ENCODE measurements at places on chromosomes 1 and 21.

DNA sequence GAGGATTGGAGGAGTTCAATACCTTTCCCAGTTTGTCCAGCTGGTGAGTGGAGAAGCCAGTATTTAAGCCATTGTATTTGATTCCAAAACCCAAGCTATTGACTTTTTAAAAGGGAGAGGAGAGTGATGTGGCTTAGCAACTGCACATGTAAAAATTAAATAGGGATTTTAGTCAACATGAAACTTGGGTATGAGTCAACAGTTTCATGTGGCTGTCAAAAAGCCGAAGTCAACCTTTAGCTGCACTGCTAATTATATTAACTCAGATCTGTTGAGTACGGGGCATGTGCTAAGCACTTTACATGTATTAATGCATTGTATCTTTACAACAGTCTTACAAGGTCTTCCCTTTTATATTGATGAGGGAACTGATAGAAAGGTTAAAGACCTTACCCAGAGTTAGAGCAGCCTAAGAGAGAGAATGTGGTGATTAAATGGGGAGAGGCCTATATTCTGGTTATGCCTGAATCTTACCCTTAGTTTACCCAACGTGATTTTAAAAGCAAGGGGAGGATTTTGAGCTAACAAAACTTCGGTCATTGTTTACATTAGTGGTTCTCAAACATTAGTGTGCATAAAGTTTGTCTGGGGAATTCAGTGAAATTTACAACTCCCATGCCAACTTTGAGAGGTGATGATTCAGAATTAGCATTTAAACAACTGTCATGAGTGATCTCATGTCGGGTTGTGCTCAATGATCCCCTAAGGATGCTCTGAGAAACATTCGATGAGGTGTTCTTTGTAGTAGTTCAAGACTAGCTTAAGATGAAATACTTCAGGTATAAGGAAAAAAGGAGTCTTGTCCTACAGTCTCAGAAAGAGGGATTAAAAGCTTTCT, 6.9 kb upstream of the SLC35F3 start:
- no peak for DNase-seq

- DNase-seq: no peak
Observed at GRCh38 chr1:48898894-48899293, 122.2 kb upstream of the BEND5 start.

DNA sequence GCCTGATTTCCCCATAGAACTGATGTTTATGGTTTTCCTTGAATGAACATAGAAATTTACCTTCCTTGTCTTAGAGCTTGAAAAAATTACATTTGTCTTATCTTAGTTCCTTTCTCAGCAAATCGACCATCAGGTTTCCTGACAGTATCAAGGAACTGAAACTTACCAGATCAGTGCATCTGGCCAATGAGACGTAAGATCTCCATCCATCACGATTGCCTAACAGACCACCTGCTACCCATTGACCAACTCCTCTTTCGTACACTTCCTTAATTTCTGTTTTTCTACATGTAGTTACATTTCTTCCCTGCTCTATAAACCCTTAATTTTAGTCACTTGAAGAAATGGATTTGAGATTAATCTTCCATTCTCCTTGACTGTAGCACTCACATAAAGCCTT, 57.4 kb upstream of the TMPRSS15 start:
- no peak for DNase-seq

DNA sequence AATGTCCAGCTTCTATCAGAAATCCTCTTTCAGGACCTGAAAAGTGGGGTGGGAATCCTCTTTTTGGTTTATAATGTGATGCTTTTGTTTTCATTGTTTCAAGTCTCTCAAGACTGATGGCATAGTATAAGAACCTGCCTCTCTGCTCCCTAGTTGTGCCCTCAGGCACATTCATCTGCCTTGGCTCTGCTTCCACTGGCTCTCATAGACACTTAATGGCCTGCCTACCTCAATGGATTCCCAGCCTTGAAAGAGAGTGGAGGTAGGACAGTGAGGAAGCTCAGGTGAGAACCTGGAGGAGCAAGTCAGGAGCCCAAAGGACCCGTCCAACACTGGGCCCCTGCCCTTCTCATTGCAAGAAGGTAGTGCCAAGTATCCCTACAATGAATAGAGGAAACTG, 4.8 kb downstream of the TTLL7 start:
- DNase-seq: no peak

DNA sequence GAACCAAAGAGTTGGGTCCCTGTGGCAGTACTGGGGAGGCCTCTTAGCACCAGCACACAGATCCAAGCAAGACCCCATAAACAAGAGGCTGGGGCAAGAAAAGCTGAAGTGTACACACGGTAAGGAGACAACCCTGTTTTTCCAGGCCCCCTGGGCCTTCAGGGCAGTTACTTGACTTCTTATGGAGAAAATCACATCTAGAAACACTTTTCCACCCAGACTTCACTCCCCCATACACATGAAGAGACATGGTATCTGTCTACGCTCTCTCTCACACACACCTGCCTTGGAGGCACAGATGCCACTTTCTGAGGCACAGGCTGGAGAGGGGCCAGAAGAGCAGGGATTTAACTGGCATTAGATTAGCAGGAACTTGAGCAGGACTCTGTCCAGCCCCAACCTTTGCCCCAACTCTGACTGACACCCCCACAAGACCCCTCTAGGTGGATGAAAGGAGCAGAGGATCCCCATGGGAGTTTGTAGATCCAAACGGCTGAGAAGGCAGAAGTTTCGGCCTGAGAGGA, 2.2 kb downstream of the CERS2 start:
- DNase-seq: no peak

- DNase-seq: peak; percentile 65
Observed at GRCh38 chr1:45012639-45013278, 705 bp downstream of the UROD start.

DNA sequence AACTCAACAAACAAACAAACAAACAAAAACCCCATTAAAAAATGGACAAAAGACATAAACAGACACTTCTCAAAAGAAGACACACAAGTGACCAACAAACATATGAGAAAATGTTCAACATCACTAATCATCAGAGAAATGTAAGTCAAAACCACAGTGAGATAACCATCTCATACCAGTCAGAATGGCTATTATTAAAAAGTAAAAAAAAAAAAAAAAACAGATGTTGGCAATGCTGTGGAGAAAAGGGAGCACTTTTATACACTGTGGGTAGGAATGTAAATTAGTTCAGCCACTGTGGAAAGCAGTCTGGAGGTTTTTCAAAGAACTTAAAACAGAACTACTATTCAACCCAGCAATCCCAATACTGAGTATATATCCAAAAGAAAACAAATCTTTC, 94.7 kb downstream of the PLPP3 start:
- DNase-seq: no peak

DNA sequence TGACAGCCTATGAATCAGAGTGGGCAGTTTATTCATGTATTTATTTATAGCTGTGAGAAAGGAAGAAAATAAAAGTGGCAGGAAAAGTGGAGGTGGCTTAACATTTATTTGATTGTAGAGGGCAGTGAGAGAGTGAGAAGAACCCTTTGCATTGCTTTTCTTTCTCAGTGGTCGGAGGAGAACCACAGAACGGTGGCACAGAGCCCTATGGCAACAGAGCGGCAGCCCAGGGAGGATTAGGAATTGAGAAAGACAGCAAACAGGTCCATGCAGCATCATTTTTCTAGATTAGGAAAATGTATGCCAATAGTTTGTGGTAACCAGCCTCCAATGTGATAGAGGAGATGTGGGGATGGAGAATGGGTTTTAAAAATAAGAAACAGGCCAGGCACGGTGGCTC, 53.1 kb downstream of the NMNAT2 start:
- no peak for DNase-seq

DNA sequence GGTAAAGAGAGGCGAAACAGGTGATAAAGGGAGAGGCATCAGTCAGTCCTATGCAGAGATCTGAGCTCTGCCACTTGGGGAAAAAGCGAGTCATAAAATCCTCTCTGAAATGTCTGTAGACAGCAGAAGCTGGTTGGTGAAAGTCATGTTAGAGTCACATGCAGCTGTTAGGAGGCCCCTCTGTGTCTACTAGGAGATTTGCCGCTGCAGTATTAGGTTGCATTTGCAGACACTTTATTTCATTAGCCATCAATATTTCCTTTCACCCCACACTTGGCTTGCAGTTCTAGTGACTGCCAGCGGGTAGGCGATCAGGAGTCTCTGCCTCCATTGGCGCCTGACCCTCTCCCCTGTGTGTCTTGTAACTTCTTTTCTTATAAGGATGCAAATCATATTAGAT, 16.2 kb downstream of the ATP1A4 start:
- DNase-seq: peak; percentile 34

- DNase-seq: no peak
Observed at GRCh38 chr21:44489962-44490361, 34.7 kb downstream of the LRRC3 start.

DNA sequence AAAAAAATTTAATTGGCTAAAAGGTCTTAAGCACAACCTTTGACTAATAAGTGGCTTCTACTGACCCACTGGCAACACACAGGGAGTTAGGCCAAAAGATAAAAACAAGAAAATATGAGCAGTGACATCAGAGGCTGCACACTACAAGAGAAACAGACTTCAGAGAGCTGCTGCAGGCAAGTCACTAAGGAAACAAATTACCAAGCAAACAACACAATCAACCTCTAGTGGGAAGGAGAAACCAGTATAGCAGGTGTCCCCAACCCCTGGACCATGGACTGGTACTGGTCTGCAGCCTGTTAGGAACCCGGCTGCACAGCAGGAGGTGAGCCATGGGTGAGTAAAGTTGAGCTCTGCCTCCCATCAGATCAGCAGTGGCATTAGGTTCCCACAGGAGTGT, 20.8 kb upstream of the ENSA start:
- no peak for DNase-seq

GRCh38 chr1:63779338-63780211, 5.8 kb downstream of the ROR1 start:
- no peak for DNase-seq

DNA sequence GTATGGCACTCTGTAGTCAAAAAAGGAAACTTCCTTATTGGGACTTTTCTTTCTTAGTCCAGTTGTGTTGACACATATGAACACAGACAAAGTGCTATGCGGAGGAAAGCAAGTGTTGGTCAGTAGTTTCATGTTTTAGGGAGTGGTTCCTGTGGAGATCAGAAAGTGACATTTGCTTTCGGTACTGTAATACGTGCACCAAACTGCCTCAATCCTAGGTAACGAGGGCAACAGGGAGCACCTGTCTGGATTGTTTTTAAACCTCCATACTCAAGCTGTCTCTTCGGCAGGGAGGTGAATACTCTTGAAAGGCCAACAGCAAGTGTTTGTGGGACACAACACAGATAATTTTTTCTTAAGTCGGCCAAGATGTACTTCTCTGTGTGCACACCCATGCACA, 9.1 kb downstream of the RHOU start:
- DNase-seq: no peak

DNA sequence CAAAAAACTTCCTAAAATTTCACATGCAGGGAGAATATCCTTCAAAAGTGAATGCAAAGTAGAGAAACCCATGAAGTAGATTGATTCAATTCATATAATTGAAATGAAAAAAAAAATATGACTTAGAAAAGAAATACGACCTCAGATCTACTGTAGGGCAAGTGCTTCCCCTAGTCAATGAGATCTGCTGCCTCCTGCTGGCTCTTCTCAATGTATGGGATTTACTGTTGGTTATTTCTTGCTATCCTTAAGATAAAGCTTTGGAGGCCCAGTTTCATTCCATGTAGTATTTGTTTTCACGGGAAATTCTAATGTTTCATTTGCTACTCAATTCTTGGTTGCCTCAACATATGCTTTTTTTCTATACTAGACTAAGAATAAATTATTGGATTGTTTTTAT, 46.2 kb downstream of the ZNF648 start:
- no peak for DNase-seq

- no peak for DNase-seq
Observed at GRCh38 chr1:107277022-107277421, 136.2 kb downstream of the NTNG1 start.

DNA sequence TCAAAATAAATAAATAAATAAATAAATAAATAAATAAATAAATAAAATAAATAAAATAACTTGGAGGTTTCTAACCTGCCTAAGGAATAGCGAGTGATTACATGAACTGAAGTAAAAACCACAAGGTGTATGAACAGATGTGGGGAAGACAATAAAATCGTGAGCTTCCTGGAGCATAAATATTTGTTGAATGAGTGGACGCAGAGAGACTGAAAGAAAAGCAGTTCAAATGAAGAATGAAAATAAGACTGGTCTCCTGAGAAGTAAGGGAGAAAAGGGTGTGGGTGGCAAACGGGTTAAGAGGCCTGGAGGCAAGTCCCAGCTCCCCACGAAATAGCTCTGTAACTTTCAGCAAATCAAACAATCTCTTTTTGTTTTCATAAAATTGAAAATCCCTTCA, 33.6 kb downstream of the CHML start:
- DNase-seq: no peak
